GM20000 (cell line): ENCODE measurements at places on chromosomes 3 and 15.

DNA sequence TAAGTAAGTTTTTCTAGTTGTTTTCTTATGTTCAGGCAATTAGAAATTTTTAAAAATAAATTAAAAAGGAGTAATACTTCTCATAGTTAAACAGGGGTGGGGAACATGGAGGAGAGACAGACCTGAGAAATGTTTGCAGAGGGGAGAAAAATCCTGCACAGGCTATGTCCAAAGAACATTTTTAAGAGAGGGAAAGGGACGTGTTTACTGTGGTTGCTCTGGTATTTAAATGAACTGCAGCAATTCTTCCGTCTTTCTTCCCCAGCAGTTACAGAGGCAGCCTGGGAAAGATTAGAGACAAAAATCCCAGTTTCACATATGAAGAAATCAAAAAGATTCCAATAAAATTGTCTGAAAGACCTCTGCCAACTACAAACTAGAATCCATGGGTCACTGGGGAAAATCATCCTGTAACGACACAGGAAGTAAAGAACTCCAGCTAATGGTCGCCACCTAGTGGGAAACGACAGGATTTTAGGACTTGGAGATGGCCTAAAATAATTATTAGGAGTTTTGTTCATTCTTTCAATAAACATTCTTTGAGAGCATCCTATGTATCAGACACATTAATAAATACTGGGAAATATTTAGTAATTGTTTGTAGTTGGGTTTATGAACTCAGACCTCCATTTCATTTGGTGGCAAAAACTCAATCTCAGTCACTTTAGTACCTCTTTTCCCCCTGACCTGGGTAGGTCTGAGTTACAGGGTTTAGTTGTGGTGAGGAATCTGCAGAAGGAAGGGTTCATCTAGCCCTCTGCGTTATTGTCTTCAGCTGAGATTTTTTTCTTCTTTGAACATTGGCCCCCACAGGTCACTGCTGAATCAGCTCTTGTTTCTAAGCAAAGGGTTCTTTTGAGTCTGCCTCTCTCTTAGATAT, 69.9 kb upstream of the GOLIM4 start:
- DNase-seq: peak; percentile 60

GRCh38 chr3:22795917-22796316, 407.2 kb upstream of the UBE2E2 start:
- DNase-seq: no peak

DNA sequence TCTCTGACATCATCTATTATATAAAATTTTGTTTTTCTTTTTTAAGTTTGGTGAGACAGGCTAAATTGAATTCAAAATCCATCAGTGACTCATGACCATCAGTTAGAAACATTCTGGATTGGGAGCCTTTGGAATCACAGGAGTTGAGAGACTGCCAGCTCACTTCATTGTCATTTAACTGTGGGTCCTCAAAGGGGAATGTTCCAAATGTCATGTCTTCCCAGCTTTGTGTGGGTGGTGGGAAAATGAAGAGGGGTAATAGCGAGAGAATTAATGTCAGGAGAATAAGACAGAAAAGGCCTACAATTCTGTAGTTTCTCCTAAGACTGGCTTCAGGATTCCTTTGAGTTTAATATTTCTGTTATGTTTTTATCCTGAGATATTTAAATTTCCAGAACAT, 1051.9 kb downstream of the FHIT start:
- no peak for DNase-seq

GRCh38 chr3:129598000-129598381, 8.5 kb downstream of the PLXND1 start:
- DNase-seq: no peak

DNA sequence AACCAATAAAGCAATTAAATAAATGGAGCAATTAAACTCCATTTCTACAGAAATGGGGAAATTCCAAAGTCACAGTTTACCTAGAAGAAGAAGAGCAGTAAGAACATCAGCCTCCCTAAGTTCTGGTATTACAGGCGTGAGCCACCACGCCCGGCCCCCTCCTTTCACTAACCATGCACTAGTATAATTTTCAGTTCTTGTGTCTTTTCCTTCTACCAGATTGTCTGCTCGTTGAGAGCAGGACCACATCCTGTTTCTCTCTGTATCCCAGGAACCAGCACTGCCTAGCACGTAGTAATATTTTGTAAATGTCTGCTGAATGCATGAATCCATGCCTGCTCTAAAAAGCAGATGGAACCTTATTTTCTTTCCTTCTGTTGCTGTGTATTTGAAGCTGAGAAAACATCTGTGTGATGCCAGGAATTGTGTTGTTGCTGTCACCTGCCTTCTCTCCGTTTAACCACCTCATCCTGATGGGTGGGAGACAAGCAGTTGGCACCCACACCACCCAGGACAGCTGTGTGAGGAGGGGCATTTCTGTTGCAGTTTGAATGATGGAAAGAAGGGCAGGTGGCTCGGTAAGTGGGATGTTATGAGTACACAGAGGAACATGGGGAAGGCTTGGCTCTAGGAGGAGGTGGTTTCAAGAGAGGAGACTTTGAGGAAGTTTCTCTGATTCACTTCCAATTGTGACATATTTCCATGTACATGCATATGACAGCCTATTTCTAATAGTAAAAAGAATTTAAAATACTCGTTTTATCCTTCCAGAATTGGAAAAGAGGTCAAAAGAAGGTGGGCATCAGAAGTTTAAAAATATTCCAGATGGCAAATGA, 30.1 kb downstream of the PXYLP1 start:
- DNase-seq: no peak

GRCh38 chr3:43294975-43295374, 8.6 kb downstream of the SNRK start:
- no peak for DNase-seq

GRCh38 chr15:55917881-55918296, 75.5 kb downstream of the NEDD4 start:
- DNase-seq: no peak

DNA sequence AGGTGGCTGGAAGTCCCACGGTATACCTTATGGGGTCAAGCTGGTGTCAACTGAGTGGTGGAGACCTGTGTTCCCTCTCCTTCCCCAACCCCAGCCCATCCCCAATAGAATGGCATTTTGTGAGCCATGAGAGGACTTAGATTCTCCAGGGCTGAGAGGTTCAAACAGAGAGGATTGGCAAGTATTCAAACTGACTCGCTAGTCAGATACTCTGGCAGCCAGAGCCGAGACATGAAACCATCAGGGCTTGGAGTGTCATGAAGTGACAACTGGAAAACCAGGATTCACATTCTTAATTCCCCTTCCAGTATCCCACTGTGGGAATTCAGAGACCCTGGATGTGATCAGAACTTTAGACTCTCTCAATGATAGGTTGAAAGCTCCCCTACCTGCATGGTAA, 159.4 kb upstream of the SNTN start:
- no peak for DNase-seq

DNA sequence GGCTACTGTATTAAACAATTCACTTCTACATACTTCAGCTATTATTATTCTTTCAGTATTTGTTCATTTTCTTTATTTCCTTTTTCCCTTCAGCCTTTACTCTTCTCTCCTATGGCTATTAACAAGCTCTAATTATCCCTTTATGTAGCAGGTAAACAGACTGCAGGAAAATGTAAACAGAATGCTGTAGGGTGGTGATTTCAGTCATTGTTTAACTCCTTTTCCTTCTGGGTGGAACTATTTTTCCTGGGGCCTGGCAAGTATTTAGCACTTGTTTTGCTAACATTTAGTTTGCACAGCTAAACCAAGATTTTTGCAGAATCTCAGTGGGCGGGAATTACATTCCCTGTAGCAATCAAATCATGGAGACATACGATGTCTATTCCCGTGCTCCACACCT, 14.4 kb downstream of the RARB start:
- no peak for DNase-seq

DNA sequence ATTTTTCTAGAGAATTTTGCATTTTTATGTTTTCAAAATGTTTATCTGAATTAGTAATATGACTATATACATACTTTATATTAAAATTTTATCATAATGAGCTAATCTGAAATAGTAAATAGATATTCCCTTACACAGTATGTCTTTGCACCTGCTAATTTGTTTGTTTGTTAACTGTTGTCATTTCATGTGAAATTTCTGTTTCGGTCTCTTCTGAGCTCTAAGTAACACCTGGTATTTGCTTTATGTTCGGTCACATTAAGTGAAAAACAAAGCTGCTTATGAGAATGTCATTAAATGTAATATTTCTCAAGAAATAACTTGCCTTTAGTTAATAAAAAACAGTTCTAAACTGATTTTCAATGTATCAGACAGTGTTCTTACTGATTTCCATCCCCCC, 61.1 kb downstream of the FNDC3B start:
- no peak for DNase-seq

- DNase-seq: no peak
These were observed 227.1 kb upstream of the CGNL1 start for GRCh38 chr15:57149196-57149595.

GRCh38 chr3:44890852-44891251, 16.4 kb downstream of the TGM4 start:
- DNase-seq: no peak

- no peak for DNase-seq
These were observed 70.6 kb upstream of the RPL32 start for GRCh38 chr3:12911881-12912415.

GRCh38 chr3:190695994-190696393, 166.5 kb downstream of the GMNC start:
- no peak for DNase-seq

- no peak for DNase-seq
These were observed 89.7 kb downstream of the BDH1 start for GRCh38 chr3:197465996-197466549.

- DNase-seq: no peak
These were observed 362.6 kb downstream of the SHQ1 start for GRCh38 chr3:72485641-72486040.

- no peak for DNase-seq
These were observed 579.4 kb upstream of the TBL1XR1 start for GRCh38 chr3:177776661-177777101.

DNA sequence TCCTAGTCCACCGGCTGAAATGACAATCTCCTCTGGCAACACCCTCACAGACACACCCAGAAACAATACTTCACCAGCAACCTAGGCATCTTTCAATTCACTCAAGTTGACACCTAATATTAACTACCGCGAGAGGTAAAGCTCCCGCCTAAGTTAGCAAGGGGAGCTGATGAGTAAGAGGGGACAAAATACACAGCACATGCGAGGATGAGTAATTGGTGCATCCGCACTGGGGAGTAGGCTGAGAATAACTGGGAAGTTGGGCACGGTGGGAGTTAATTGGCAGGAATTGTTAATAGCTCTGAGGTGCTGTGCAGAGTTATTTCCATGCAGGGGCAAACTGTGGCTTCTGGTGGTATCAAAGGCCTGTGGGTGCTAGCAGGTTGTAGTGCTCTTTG, 14.5 kb upstream of the PLD1 start:
- DNase-seq: no peak

GRCh38 chr3:140863580-140864009, 78.0 kb upstream of the SLC25A36 start:
- peak; percentile 52 for DNase-seq

DNA sequence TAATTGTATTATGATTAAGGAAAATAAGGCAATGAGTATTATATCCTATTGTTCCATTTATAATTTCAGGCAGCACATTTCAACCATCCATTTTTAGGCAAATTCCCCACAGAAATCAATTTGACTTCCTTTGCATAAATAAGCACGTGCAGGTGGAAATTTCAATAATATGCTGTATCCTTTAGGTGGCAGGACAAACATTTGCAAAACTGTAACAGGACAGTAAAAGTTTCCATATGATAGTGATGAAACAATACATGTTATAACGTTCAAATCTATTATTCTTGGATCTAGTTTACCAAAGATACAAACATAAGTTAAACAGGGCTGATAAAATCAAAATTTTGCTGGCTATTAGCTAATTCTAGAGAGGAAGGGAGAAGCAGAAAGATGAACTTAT, 8.5 kb downstream of the UACA start:
- no peak for DNase-seq

DNA sequence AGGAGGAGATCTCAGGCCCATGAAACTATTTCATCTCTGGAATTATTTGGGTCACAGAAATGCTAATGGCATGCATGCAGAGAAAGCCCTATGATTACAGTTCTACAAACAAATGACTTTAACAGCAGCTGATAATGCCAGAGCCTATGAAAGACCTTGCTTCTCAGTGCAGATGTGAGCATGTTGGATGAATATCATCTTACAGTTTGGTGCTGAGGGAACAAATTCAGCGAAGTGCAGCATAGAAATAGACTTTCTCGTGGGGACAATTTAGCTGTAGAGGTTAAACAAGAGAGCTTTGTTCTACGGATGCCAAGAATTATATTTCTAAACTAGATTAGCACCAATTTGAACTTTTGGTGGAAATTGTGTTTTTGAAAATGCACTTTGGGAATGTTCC, 27.7 kb downstream of the PTX3 start:
- DNase-seq: no peak

GRCh38 chr3:195247086-195247862, 23.7 kb downstream of the XXYLT1 start:
- no peak for DNase-seq

DNA sequence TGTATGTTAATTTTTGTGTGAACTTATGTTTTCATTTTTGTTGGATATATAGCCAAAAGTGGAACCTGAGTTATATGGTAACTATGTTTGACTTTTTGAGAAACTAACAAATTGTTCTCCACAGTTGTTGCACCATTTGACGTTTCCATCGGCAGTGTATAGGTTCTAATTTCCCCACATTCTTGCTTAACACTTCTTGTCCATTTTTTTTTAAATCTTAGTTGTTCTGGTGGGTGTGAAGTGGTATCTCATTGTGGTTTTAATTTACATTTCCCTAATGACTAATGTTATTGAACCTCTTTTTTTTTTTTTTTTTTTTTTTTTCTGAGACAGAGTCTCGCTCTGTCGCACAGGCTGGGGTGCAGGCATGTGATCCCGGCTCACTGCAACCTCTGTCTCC, 8.0 kb downstream of the NISCH start:
- DNase-seq: no peak

DNA sequence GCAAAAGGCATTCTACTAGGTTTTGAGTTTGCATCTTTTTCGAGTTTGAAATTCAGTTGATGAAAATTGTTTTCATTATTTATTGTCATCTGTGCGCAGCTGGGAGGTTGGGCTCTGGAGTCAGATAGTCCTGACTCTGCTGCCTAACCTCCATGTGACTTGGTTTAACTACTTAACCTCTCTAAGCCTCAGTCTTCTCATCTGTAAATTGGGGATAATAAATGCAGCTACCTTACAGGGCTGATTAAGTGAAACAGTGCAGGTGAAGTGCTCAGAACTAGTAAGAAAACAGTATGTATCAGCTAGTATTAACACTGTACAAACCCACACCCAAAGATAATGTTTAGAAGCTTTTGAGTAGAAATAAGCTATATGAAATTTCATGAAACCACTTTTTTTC, 14.1 kb upstream of the UBE2E1 start:
- DNase-seq: no peak
